Fibroblast of mammary gland (primary cell): ENCODE measurements at places on chromosomes 5 and 9.

DNA sequence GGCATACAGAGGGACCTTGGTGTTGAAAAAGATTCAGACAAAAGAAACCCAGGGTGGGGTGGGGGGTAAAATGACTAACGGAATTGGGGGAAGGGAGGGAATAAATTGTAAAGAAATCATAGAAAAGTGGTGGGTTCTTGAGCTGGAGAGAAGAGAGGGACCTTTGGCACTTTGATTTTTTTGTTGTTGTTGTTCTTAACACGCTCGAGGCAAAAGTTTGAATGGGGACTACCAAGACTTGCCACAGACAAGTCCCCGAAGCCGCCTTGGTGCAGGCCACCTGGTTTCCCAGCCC is 616 bp downstream of the VCAN start:
- no peak for DNase-seq

DNA sequence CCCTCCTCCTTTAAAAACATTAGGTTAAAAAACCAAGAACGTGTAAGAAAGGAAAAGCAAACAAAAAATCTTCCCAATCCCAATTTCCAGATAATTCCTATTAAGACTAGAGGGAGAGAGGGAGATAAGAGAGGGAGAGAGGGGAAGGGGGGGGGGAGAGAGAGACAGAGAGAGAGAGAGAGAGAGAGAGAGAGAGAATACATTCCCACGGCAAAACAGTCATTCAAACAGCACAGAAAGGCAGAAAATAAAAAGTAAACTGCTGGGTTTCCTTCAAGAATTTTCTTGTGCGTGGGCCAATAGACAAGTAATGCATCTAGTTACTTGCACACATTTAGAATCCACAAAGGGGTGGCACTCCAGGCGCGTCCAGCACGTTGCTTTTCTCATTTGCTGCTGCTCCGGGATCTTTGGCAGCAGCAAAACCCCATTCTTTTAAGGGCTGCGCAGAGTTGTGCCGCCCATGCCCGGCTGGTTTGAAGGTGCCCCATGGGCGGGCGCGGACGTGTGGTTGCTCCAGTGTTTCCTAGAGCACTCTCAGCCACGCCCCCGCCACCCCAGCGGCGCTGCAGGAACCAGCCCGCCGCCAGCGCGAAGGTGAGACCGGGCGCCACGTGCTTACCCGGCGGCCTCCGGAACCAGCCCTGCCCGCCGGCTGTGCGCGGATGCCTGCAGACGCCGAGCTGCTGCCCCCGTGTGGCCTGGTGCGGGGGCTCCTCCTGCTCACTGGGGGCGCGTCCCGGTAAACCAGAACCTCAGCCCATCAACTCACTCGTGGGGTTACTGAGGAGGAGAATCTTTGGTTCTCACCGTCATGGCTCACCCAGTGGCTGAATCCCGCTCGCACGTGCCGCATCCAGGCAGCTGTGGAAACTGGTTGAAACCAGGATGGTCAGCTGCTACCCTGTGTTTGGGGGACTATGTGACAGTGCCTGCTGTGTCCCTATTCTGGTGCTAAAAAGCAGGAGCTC is 44.6 kb downstream of the STC2 start:
- DNase-seq: peak; percentile 49

GRCh38 chr5:181223729-181224389 is 778 bp downstream of the TRIM41 start:
- no peak for DNase-seq

DNA sequence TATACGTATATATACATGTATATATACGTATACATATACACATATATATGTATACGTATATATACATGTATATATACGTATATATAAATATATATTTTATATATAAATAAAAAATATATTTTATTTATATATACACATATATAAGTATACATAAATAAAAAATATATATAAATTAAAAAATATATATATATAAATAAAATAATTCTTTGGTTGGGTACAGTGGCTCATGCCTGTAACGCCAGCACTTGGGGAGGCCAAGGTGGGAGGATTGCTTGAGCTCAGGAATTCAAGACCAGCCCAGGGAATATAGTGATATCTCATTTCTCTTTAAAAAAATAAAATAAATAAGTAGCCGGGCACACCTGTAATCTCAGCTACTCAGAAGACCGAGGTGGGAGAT is 155.0 kb downstream of the CDC42SE2 start:
- DNase-seq: no peak

DNA sequence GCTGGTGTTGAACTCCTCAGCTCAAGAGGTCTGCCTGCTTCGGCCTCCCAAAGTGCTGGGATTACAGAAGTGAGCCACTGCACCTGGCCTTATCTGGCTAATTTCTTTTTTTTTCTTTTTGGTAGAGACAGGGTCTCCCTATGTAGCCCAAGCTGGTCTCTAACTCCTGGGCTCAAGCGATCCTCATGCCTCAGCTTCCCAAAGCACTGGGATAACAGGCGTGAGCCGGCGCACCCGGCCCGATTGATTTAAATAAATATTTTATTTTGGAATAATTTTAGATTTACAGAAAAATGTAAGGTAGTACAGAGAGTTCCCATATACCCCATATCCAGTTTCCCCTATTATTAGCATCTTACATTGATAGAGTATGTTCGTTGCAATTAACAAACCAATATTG is 155.0 kb upstream of the MVB12B start:
- no peak for DNase-seq
